ENCODE measurements at places on chromosomes 1 and 21. TPM values are rescaled to one million over a fixed set of nuclear protein-coding genes. Genes with fewer than 3 reads are reported as not detected.

NPHS2 gene
- total RNA-seq, result not detected

DNA sequence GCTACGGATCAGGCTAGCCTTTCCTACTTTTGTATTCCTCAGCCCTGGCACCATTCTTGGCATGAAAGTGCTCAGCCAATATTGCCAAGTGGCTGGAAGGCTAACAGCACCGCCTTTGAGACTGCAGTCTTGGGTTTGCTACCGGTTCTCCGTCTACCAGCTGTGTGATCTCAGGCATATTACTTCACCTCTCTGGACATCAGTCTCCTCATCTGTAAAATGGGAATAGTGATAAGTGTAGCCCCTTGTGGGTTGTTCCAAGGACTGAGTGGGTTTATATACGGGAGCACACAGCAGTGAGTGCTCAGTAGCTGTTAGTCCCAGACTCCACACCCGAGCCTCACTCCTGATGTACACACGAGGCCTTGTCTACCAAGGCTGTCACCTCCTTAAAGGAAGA is 13.7 kb downstream of the TFAP2E start:
- no peak for DNase-seq

DNASE2B gene
- not detected for total RNA-seq

GRCh38 chr1:182768963-182769362 is 20.6 kb upstream of the NPL start:
- no peak for DNase-seq

NBPF14 gene
- 22.0 TPM for total RNA-seq

GRCh38 chr21:40355076-40355475 is 487.8 kb downstream of the PCP4 start:
- DNase-seq, result no peak

DNA sequence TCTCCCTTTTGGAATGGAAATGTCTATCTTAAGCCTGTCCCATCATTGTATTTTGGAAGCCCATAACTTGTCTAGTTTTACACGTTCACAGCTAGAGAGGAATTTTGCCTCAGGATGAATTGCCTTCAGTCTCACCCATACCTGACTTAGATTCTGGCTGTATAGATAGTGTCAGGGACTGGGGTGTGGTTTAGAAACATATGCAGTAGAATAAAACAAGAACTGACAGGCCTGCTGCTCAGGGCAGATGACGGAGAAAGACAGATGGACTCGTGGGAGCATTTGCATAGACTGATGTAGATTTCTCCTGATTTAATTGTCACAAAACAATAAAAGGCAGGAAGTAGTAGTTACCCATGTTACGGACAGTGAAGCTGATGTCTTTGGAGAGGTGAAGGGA is 166.7 kb downstream of the UCK2 start:
- DNase-seq, result no peak

DNA sequence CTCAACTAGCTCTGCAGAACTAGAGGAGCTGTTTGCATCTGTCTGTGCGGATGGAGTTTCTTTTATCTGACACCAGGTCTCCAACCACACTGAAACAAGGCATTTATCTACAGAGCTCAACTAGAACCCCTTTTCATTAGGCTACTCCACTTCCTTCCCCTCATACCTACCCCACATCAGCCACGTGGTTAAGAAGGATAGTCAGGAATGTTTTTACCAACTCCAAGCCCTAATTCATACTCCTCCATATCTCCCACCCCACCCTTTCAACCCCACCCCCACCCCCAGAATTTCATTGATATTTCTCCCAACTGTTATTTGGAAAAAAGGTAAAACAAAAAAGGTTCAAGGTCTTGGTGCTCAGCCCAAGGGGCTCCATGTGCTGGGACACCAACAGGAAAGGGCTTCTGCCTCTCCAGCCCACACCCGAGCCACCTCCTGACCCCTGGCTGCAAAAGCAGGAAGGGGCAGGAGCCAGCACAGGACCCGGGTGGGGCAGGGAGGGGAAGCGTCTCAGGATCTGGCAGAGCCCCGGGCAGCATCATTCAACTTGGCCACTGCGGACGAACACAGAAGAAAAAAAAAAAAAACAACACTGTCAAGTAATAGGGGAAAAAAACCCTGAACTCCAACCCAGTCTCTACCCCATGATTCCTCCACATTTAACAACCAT is 7.0 kb downstream of the ENSA start:
- no peak for DNase-seq

OR10Z1 gene
- total RNA-seq, result not detected

DNA sequence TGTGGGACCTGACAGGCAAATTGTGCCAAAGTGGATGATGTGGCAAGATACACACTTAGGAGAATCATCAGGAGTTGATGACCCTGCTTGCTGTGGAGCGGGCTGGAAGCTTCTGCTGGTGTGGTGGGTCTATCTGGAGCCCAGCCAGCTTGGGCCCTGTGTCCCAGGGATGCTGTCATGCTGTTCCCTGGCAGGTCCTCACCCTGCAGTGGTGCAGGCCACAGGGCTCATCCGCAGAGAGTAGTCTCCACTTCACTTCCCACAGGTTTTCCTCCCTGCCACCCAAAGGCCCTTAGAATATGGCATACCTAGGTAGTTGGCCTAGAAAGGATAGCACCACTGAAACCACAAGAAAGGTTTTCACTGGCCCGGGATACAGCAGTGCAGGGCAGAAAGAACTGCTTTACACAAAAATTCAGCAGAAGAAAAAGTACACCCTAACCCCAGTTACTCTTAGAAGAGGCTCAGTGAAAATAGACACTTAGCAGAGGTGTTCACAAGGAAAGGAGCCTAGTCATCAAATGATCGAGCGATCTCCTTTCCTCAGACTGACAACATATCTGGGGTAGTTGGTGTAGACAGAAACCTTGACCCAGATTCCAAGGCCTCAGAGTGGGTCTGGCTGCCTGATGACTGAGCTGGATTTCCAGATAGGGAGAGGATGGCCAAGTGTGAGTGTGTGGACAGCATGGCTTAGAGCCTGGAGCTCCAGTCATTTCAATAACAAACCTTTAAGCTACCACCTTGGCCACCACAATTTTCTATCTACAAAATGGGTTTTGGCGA is 1.3 kb upstream of the C1orf226 start:
- no peak for DNase-seq

SMCP gene
- not detected for total RNA-seq

DNA sequence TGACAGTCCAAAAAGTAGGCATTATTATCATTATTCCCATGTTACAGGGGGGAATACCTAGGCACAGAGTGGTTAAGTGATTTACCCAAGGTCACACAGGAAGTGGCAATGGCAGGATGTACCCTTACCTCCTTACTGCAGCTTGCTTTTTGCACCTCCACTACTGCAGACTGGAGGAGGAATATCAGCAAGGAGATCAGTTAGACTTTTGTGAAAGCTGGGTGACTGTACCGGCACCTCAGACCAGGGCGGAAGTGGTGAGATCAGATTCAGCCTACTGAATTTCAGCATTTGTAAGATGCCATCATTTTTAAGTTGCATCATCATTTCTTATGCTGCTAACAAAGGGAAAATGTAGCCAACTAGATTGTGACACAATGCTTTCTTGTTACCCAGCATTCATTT is 4.5 kb downstream of the ADARB1 start:
- DNase-seq, result no peak

- DNase-seq, result no peak
These were observed 179.9 kb downstream of the DENND1B start for GRCh38 chr1:197595304-197595904.

DNA sequence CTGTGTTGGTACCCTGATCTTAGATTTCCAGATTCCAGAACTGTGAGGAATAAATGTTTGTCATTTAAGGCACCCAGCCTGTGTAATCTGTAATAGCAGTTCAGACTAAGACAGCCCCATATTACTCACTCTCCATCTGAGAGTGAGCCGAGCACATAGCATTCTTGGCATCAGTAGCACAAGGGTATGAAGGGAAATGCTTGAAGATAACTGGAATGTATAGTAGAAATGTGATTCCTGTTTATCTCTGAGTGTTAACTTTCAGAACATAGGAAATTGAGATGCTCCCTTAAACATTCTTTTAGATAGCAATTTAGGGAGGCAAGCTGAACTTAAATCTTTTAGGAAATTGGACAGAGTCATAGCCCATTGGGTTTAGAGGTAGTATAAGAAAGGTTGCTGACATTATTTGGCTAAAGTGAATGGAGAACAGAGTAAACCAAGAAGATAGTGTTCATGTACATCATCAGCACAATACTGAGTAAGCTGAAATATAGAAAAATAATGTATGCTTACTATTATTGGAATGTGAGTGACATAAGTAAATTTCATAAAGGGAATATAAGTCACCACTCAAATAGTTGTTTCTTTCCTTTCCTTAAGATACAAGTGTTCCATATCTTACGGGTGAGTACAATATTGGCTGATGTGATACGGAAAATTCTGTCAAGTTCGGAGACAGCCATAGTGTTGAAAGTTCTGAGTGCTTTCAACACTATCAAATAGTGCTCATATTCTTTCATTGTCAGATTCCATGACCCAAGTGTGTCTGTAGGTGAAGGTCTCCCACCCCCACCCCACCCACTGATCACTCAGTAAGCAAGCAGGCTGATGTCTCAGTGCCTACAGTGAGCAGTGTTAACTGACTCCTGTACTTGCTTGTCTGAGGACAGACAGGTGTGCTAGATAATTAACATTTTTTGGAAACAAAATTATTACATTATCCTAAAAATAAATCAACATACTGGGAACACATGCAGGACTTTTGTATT is 73.7 kb downstream of the LRRC8D start:
- DNase-seq, result no peak

GCSAML gene
- total RNA-seq, result not detected

UBL4B gene
- total RNA-seq, result not detected

SPOCD1 gene
- 14.1 TPM for total RNA-seq

DNA sequence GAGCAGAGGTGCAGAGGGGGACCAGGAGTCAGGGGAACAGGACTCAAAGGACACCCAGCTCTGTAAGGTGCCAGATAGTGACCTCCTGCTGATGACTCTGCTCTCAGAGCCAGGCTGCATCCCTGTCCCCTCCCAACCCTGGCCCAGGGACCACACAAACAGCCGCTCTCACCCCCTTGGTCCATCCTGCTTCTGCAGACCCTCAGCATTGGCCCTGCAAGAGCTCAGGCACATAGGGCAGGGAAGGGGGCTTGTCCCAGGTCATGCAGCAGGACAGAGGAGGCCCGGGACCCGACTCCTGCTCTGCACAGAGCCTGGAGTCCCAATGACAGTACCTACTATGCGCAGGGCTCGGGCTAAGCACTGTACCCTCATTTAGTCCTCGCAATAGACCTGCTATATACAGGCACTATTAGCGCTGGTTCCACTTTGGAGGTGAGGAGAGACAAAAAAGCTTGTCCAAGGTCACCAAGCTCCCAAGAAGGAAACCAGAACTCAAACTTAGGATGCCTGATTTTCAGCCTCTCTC is 15.7 kb downstream of the EPHA2 start:
- DNase-seq, result no peak

CCDC190 gene
- not detected for total RNA-seq

COPA gene
- 119 TPM for total RNA-seq

ZFP69B gene
- 0.44 TPM for total RNA-seq

GRCh38 chr21:29462479-29462878 is 163.8 kb downstream of the BACH1 start:
- DNase-seq, result no peak

- DNase-seq, result no peak
These were observed 58.6 kb upstream of the NTPCR start for GRCh38 chr1:232891656-232892317.

- DNase-seq, result no peak
These were observed 866.2 kb downstream of the NCAM2 start for GRCh38 chr21:21864321-21864840.

- no peak for DNase-seq
These were observed 223.4 kb downstream of the FMN2 start for GRCh38 chr1:240314845-240315801.

GRCh38 chr1:2965676-2966075 is 55.6 kb upstream of the ACTRT2 start:
- DNase-seq, result no peak

DNA sequence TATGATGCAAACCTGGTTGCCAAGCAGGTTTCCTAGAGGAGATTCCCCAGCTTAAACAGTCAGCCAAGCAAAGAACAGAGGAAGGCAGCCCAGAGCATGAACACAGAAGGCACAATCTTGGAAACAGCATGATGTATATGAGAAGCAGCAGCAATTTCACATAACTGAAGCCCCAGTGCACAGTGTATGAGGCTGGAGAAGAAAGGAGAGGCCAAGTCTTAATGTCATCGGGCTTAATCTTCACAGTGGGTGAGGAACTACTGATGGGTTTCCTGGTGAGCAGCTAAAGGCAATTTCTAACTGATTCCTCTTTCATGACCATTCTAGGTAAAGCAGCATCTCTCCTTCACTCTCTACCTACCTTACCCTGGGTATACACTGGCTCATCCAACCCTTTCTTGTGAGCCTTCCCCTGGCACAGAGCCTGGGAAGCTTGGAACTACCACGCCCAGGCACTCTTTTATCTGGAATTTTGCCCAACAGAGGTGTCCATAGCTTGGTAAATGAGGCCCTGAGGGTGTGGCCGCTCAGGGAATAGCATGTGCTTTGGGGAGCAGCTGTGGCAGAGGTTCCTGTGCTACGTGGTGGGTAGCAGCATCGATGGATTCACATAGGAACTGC is 22.0 kb downstream of the FYB2 start:
- DNase-seq, result no peak

DNA sequence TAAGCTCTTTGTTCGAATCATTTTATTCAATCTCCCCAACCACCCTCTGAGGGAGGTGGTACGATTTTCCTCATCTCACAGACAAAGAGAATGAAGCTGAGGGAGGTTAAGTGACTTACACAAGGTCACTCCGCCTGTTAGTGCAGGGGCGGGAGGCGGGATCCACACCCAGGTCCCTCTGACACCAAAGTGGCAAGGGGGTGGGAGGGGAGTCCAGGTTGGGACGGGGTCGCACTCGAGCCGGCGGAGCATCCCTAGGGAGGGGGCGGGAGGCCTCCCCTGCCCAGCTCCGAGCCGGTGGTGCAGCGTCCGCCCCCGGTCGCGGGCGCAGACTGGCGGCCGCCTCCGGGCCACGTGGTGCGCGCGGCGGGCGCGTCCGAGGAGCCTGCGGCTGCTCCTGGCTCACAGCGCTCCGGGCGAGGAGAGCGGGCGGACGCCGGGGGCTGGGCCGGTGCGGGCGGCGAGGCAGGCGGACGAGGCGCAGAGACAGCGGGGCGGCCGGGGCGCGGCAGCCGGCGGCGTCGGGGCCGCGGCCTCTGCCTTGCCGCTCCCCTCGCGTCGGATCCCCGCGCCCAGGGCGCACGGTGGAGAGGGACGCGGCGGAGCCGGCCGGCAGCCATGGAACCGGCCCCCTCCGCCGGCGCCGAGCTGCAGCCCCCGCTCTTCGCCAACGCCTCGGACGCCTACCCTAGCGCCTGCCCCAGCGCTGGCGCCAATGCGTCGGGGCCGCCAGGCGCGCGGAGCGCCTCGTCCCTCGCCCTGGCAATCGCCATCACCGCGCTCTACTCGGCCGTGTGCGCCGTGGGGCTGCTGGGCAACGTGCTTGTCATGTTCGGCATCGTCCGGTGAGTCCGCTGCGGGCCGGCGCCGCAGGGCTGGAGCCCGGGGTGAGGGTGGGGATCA is at the start of gene OPRD1:
OPRD1 (plus strand) TSS at position 405 of the 903 bp plus-strand sequence; CDS start at position 619, 214 bp downstream.
- no peak for DNase-seq

GRCh38 chr1:115977499-115978258 is 1.4 kb downstream of the SLC22A15 start:
- DNase-seq, result no peak
